Gastrocnemius medialis (tissue), 4 donors: ENCODE measurements at places on chromosomes 11 and 22.

- no peak for DNase-seq
Observed at GRCh38 chr22:41654322-41654721, 33.2 kb downstream of the XRCC6 start.

DNA sequence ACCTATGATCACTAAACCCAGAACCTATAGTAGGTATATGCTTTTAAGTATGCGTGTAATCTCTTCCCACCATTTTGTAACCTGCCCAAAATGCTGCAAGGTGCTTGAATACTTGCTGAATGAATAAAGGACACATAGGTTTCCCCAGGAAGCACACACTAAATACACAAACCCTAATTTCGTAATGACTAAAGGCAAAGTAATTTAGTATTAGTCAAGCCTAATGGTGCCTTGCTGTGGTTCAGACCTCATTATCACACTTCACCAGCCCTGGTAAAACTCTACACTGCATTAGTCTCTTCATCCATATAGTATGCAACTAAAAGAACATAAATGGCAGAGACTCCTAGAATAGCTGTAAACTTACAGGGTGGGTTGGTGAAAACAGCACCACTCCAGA, 289.0 kb upstream of the PITPNB start:
- no peak for DNase-seq

GRCh38 chr11:118915396-118915795, 10.3 kb downstream of the BCL9L start:
- no peak for DNase-seq

DNA sequence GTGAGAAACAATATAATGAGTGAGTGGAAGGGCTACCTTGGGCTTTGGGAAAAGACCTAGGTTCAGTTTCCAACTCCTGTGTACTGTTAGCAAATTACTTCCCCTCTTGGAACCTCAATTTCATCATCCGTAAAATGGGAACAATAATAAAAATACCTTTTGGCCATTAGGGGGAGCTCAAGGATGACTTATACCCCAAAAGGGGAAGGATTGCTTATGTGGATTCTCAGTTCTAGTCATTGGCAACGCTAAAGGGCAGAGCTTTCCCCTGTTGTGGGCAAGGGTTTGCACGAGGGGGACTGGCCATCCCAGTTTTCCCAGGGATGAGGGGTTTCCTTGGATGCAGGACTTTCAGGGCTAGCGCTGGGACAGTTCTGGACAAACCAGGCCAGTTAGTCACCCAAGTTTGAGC, 3.1 kb upstream of the COMMD9 start:
- DNase-seq = no peak

GRCh38 chr11:15940462-15941205, 415.7 kb downstream of the SOX6 start:
- no peak for DNase-seq

GRCh38 chr11:120280600-120281051, 40.7 kb downstream of the POU2F3 start:
- DNase-seq = no peak
